ENCODE measurements at places on chromosomes 4 and X. TPM values are rescaled to one million over a fixed set of nuclear protein-coding genes. Genes with fewer than 3 reads are reported as not detected.
A peak's percentile ranks its signal among the peaks of the same experiment; 100 is the strongest.

The YY2 gene
- 1.3 TPM for total RNA-seq

The CD40LG gene
- total RNA-seq: 123 TPM

The SPANXN2 gene
- not detected for total RNA-seq

The DGAT2L6 gene
- not detected for total RNA-seq

The IBSP gene
- total RNA-seq: not detected

The ADGRL3 gene
- total RNA-seq: not detected

The ZNF157 gene
- total RNA-seq: 0.79 TPM

The FRG2 gene
- total RNA-seq: not detected

The SPP1 gene
- total RNA-seq: not detected

The KLKB1 gene
- not detected for total RNA-seq

The TNIP3 gene
- total RNA-seq: 4.8 TPM

The PGK1 gene
- total RNA-seq: 1,446 TPM

GRCh38 chr4:42452823-42453222, 55.5 kb downstream of the SHISA3 start:
- no peak for DNase-seq

- no peak for DNase-seq
These were observed 13.9 kb downstream of the PHF8 start for GRCh38 chrX:54030329-54030728.

- no peak for DNase-seq
These were observed 185.4 kb downstream of the TSPAN5 start for GRCh38 chr4:98473046-98473445.

GRCh38 chr4:122803788-122804208, 22.8 kb upstream of the FGF2 start:
- DNase-seq: no peak

- DNase-seq: no peak
These were observed 18.0 kb downstream of the MBNL3 start for GRCh38 chrX:132470831-132471230.

DNA sequence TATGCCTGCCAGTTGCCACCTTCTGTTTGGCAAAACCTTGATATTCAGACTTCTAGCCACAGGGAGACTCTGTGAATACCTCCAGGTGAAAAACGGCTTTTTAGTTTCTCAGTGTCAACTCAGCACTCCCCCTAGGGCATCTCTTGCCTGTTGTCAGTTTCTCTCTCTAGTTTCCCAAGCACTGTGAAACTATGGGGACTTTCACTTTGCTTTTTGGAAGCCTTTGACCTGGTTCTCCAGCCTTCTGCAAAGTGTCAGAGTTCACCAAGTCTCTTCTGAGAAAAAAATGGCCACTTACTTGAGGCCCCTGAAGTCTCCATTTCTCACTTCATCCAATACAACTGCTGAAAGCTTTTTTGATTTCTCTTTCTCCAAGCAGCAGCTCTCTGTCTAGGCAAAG, 521.5 kb downstream of the INPP4B start:
- DNase-seq: no peak

DNA sequence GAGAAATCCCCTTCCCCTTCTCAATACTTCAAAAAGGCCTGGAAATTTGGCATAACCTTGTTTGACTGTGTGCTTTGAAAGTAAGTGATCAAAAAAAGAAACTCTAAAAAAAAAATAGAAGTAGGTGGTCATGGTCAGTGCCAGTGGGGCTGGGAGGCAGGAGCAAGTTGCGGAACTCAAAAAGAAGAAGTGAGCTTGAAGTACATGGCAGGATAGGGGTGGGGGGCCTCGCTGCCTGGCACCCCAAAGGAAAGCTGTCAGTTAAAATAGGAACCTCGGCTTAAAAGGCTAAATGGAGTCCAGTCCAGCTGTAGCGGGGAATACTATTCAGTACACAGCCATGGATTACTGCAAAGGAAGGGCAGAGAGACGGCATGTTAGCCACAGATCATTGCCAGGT, 12.2 kb upstream of the NKRF start:
- no peak for DNase-seq

DNA sequence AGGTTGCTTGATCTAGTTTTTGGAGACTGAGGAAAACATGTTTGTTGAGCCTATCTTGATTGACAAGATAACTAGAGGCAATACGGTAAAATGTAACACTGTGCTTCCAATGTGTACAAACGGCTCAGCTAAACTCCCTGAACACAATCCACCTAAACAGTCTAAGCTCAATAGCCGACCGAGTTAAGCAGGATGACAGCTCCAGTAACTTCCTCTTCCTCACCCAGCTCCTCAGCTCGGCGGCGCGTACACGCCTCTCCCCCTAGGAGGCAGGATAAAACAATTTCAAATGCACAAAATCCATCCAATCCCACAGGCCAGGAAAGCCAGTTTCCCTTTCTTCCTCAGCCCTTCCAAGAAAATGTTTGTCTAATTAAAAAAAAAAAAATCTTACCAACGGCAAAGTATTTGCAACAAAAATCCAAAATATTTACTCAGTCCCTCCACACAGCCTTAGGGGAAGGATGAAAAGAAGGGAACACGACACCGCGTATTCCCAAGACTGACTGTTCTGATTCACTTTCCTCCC, 1.0 kb downstream of the CNOT6L start:
- DNase-seq: peak; percentile 73

DNA sequence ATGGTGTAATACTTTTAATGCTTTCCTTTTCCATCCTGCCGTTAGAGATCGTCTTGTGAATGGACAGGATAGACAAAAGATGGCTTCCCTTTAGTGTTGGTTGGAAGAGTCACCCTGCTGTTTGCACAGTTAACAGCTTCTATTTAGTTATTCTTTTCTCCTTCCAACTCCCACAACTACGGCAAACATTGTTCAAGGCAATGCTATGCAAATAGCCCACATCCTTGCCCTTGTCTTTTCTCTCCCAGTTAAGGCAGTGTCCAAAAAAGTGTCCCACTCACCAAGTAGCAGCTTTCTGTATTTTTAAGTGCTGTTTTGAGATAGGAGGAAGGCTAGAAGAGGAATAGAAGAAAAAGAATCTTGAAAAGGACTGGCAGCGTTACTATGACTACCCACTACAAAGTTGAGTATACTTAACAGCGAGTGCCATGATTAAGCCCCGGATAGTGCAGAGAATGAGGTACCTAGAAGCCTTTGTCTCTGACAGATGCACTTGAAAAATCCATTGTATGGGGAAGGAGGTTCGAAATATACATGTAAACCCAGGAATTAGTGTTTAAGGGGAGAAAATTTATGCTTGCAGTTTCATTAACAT, 12.1 kb upstream of the RUFY3 start:
- no peak for DNase-seq

- DNase-seq: no peak
These were observed 100.9 kb downstream of the AMELX start for GRCh38 chrX:11393949-11394654.

GRCh38 chr4:1090036-1090435, 23.3 kb downstream of the RNF212 start:
- no peak for DNase-seq

- DNase-seq: no peak
These were observed 1068.2 kb downstream of the GLUD2 start for GRCh38 chrX:122115604-122116003.

- no peak for DNase-seq
These were observed 143.9 kb downstream of the BCOR start for GRCh38 chrX:39953879-39954278.

All from activated CD4-positive, alpha-beta T cell treated with anti-CD3 and anti-CD28 coated beads for 36 hours (primary cell).